ENCODE measurements at places on chromosomes 1 and 21. TPM values are rescaled to one million over a fixed set of nuclear protein-coding genes. Genes with fewer than 3 reads are reported as not detected.

DNA sequence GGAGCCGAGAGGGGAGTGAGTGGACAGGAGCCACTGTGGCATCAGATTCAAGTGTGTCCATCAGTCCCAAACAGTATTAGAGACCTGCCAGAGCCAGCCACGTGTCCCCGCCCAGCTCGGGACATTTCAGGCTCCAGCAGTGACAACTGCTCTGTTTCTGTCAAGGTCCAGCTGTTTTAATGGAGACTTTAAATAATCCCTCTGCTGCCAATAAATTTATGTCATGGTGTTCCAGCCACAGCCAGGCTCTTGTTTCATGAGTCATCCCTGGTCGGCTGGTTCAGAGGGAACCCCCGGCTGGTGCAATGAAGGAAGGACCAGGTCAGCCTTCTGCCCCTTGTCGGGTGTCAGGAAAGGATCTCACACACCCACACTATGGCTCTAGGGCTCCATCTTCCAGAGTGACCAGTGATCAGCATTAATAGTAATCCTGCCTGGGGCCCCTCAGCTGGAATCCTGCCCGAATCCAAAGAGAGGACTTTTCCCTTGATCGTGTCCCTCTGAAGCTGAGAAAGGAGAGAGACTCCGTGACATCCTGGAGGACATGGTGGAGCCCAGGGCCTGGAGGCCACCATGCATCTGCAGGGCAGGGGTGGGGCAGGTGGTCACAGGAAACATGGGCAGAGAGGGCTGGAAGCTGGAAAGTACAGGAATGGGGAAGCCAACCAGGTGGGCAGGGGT is 197.3 kb downstream of the MATN1 start:
- DNase-seq, result no peak
- no peaks in the 10 kb centered on the region for H3K4me1 ChIP-seq
- no peak overlapping the region for H3K4me3 ChIP-seq
- no peak overlapping the region for H3K27ac ChIP-seq

DNA sequence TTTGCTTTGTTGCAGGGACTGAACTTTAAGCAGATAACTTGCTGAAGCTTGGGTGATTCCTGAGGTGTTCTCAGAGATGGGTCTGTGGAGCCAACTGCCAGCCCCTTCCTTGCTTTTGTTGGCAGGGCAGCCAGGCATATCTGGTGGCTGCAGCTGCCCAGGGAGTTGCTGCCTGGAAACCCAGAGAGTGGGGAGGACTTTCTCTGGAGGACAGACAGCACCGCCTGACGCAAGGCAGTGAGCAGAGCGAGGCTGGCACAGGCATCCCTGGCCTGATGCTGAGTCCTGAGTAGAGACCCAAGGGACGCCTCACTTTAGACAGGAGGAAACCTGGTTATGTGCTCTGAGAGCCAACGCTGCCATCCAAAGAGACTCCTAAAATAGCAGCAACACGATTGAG is 9.8 kb upstream of the OLFML2B start:
- no peak overlapping the region for H3K4me3 ChIP-seq
- H3K36me3 ChIP-seq, result no peaks in the 10 kb centered on the region
- H3K27me3 ChIP-seq, result no peaks in the 10 kb centered on the region
- H3K27ac ChIP-seq, result no peak overlapping the region
- no peak for DNase-seq
- H3K4me1 ChIP-seq, result no peaks in the 10 kb centered on the region

GBP4 gene
- 41.0 TPM for total RNA-seq

ADAMTS1 gene
- total RNA-seq, result 0.56 TPM

DLGAP3 gene
- 0.28 TPM for total RNA-seq
